ENCODE measurements at places on chromosomes 5 and 9.

DNA sequence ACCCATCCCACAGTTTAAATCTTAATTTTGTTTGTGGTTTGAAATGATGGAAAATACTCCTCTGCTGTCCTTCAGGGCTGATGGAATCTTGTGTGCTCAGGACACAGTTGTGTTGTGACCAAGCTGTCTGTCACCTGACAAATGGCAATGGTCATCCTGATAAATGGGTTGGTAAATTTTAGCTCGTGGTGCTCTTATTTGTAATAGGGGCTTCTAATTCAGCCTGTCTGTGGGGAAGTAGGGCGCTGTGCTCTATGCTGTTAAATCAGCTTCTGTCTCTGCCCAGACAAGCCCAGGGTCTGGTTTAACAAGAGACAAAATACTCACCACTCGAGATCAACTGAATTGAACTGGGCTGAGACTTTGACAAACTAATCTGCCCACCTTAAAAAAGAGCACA lies 4.5 kb downstream of the LRRTM2 start:
- no peak for DNase-seq

GRCh38 chr5:138725153-138725817 lies 27.9 kb upstream of the CTNNA1 start:
- DNase-seq: no peak

GRCh38 chr5:111299067-111299481 lies 74.9 kb downstream of the CAMK4 start:
- DNase-seq: no peak

DNA sequence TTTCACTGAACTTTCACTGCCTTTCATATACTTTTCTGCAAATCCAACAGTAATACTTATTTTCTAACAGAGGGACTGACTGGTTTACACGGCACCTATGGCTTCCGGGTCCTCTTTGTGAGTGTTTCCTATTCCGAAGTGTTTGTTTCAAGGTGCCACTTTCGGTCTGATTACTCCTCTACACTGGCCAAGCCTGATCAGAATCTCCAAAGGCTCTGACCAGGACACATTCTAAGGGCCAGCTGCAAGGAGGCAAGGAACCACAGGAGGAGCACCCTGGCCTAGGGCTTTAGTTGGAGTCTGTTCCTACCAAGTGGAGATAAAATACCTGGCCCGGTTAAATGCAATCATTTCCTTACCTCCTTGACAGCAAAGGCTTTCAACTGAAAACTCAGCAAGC lies 132.1 kb downstream of the GLIS3 start:
- DNase-seq: no peak

GRCh38 chr9:36448017-36448416 lies 47.9 kb upstream of the RNF38 start:
- no peak for DNase-seq

GRCh38 chr9:119004618-119004990 lies 364.6 kb downstream of the BRINP1 start:
- no peak for DNase-seq

- DNase-seq: peak; percentile 73
Measured at GRCh38 chr5:119435436-119436132, 16.7 kb upstream of the HSD17B4 start.

- DNase-seq: no peak
Measured at GRCh38 chr9:97357056-97357455, 49.6 kb downstream of the CCDC180 start.

- no peak for DNase-seq
Measured at GRCh38 chr5:52759331-52759730, 28.4 kb upstream of the ITGA1 start.

DNA sequence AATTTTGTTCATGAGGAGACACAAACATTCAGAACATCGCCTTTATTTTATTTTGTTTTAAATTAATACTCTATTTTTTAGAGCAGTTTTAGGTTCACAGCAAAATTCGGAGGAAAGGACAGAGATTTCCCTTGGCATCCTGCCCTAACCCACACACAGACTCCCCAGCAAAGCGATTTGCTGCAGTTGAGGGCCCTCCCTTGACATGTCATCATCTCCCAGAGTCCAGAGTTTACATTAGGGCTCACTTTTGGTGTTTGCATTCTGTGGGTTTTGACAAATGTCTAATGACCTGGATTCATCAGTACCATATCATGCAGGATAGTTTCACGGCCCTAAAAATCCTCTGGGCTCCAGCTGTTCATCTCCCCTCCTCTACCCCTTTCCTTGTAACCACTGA lies 33.6 kb upstream of the COL5A1 start:
- DNase-seq: no peak

GRCh38 chr9:126618585-126619360 lies 5.0 kb downstream of the LMX1B start:
- no peak for DNase-seq

DNA sequence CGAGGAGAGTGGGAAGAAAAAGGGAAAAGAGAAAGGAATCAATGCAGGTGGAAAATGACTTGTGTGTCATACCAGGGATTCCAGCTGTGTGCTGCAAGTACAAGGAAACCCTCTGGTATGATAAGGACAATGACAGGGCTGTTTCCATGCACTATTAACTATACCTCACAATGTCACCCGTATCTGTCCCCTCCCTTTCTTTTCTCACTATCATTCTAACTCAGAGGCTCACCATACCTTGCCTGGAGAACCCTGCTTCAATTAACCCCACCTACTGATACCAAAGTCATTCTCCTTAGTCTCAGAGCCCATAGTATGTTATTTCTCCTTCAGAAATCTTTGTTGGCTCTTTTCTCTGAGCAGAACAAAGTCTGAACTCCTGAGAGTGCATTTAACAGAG lies 236.2 kb upstream of the NREP start:
- DNase-seq: no peak

GRCh38 chr5:151018846-151019245 lies 1.5 kb upstream of the GPX3 start:
- no peak for DNase-seq

DNA sequence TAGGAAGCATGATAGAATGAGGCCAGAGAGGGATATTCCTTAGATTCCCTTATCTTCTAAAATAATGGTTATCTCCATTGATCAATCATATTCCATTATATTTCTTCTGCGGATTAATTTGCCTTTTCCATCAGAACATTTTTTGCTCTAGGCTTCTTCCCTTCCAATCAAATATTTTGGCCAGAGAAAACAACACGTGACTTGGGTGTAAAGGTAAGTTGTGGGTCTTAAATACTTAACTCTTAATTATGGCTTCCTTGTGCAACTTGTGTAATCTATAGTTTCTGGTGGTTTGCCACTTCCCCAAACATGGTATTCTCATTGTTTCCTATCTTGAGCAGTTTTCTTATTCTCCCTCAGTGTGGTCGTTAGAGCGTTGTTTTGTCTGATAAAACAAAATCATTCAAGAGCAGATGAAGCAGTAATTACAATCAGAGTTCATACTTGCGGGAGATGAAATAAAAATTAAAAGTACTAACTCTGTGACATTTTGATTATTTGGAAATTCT lies 889.3 kb downstream of the MAT2B start:
- no peak for DNase-seq

DNA sequence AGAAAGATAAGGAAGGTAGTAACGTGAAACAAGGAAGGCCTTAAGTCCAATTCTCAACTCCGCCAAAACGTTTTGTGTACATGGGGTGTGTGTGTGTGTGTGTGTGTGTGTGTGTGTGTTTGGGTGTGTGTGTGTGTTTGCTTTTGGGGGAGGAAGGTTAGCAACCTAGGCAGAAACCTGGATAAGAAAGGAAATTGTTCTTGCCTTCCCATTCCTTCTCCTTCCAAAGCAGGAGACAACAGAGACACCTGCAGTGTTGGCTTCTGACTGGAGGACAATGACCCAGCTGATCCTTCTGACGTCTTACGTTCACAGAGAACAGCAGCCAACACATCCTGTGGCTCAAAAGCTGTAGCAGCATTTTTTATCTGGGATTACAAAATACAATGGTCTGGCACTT lies 4.1 kb upstream of the CCNG1 start:
- no peak for DNase-seq

DNA sequence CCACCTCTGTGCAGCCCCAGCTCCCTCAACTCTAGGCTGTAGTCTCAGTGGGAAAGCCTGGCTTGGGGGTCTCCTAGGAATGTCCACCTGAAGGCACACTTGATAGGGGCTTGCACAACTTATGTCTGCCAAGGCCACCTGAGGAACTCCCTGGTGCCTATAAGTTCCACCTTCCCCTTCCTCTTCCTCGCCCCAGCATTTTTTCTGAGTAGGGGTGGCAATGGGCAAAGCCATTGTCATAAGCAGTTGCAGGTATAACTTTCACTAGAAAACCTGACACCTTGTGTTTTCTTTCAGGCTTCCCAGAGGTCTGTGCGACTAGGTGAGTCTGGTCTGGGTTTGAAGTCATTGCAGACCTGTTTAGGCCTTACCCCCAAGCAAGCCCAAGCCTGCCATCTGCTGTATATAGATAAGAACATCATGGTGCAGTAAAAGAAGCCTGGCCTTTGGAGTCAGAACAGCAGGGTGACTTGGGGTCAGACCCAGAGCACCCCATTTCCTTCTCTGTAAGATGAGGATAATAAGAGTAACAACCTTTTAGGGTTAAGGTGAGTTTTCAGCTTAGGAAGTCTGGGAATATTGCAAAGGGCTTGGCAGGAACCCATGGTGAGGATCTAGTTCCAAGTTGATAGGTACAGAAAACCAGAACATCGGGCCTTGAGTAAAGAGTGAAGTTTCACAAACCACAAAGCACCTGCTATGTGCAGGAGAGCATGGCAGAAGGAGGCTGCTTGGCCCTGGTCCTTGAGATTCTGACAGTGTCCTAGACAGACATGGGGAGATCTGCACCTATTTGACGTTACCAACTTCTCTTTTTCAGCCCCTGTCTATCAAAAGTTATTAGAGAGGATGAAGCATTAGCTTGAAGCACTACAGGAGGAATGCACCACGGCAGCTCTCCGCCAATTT lies 33.8 kb downstream of the TGFBI start:
- peak; percentile 5 for DNase-seq

All from GDM1 (cell line).